ENCODE measurements at places on chromosomes 5 and 9.

GRCh38 chr5:95904827-95905226, 56.8 kb downstream of the ELL2 start:
- DNase-seq: no peak

DNA sequence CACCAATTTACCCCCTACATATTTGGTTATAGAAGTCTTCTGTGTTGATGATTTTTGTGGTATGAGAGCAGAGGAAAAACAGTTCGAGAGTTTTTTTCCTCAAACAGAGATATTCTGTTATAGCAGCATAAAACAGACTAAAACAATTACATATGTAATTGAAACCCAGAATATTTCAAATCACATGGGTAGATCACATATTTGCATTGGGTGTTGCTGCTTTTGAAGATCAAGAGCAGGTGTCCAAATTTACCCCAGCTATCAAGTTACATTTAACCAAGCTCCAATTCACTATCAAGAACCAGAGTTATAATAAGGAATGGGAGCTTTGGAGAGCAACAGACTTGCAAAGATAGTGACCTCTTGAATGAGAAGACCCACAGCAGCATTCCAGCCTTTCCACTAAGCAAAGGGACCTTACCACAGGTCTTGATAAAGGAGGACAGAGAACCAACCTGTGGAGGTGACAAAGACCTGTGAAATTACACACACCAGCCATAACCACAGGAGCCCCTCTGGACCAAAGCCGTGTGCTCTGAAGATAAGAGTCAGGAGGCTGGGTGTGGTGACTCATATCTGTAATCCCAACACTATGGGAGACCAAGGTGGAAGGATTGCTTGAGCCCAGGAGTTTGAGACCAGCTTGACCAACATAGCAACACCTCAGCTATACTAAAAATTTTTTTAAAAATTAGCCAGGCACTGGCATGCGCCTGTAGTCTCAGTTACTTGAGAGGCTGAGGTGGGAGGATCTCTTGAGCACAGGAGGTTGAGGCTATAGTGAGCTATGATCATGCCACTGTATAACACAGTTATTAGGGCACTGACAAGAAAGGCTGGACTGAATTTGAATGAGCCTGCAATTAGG, 4.0 kb upstream of the CCL28 start:
- no peak for DNase-seq

- DNase-seq: no peak
Measured at GRCh38 chr5:180161420-180162303, 47.3 kb downstream of the RASGEF1C start.

DNA sequence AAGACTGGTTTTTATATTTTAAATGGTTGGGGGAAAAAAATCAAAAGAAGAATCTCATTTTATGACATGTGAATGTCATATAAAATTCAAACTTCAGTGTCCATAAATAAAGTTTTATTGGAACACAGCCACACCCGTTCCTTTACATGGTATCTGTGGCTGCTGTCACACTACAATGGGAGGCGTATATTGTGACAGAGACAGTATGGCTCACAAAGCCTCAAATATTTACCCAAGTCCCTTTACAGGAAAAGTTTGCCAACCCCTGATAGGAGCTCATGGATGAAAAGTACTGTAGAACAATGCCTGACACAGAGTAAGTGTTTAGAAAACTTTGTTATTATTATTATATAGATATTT, 5.2 kb upstream of the DUSP1 start:
- DNase-seq: no peak

GRCh38 chr5:140015706-140016105, 27.4 kb downstream of the NRG2 start:
- no peak for DNase-seq

DNA sequence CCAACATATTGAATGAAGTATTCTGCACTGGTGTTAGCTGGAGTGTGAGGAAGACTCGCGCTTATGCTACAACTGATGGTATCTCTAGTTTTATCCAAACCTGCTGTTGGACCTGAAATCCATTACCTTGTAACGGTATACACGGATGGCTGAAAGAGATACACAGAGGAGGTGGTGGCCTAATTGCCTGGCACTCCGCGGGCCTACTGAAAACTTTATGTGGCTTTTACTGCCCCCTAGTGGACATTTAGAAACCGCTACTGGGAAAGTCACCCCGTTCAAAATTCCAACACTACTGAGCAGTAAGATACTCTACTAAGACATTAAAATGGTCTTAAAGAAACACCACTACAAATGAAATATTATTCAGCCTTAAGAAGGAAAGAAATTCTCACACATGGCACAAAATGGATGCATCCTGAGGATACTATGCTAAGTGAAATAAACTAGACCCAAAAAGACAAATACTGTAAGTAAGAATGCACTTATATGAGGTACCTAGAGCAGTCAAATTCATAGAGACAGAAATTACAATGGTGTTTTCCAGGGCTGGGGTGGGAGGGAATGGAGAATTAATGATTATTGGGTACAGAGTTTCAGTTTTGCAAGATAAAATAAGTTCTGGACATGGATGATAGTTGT, 100.4 kb downstream of the TTLL11 start:
- peak; percentile 85 for DNase-seq

DNA sequence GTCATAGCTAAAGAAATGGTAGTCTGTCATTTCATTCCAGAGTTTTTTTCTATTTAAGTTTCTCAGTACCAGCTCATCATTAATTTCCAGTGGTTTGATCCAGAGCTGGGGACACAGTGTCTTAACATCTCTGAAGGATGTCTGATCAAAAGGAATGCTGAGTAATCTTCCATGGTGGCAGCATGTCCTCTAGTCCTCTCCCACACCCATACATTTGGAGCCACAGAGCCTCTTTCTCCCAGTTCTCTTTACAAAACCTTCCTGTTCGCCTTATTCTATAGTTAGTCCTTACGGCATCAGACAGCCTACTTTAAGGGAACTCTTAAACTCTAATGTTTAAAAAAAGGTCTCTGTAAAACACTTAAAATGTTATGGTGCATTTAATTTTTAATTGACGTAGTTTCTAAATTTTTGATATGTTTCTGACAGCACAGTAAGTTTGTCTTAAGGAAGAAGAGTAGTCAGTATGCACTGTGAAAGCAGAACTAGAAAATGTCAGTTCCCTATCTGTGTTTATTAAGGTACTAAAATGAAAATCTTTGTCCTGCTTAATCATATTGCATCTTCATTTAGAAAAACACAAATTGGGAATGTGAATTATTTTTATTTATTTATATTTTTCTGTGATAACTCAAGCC, 96.8 kb downstream of the INIP start:
- DNase-seq: no peak

DNA sequence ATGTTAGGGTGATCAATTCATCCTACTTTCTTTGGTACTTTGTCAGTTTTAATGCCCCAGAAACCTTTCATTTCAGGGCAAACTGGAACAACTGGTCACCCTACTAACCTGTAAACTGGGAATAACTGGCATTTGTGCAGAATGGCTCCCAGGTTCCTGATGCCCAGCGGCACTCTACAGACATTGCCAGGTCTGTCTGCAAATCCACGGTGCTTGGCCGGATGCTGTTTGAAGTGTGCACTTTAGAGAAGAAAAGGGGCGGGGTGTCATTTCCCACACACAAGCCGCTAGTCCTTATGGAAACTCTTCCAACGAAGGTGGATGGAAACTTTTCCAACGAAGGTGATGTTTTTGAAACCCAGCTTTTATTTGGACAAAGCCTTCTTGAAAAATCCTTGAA, 49.9 kb upstream of the OTULINL start:
- DNase-seq: no peak
